Kasumi-1 (cell line): ENCODE measurements at places on chromosomes 12 and 14.

DNA sequence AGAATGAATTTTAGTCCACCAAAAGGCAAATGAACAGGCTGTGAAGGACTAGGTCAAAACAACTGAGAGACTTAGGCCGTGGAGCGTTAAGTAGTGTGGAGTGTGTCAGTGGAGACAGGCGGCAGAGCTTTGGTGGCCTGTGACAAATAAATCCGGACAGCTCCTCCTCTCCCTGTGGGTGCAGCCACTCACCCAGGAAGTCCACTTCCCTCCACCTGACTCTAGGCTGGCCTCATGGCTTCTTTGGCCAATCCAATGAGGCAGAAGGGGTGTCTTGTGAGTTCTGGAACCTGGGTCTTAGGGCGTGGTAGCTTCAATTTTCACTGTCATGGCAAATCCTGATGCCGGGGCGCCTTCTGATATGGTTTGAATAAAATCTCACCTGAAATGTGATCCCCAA lies 180.9 kb upstream of the C14orf180 start:
- no peak for DNase-seq

DNA sequence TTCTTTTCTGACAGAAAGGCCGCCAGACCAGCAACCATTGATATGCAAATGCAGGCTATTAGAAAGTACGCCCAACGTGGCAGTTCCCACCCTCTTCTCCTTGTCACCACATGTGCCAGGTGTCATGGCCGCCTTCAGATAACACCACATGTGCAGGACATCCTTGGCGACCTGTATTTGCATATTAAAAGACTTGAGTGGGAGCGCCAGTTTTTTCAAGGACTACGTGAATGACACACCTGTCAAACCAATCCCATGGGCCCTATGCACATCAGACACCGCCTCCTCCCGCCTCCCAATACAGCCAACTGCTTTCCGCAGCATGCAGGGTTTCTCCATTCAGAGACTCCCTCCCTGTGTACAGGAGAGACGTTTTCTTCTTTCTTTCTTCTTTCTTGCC lies 318.6 kb upstream of the FAR2 start:
- DNase-seq: no peak

DNA sequence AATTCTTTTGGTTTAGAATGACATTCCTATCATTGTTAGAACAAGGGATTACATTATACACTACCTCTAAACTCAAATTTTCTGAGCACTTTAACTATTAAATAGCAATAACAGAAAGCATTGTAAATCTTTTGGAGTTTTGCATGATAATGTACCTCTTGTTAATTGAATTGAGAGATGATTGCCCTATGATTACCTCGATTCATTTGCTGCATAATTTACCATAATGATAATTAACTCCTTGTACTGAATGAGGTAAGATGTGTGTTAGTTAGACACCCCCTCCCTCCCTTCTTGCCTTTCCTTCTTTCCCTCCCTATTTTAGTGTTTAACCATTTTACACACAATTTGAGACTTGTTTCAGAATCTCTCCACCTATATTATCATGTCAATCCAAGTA lies 469.2 kb downstream of the DIO2 start:
- DNase-seq: no peak

DNA sequence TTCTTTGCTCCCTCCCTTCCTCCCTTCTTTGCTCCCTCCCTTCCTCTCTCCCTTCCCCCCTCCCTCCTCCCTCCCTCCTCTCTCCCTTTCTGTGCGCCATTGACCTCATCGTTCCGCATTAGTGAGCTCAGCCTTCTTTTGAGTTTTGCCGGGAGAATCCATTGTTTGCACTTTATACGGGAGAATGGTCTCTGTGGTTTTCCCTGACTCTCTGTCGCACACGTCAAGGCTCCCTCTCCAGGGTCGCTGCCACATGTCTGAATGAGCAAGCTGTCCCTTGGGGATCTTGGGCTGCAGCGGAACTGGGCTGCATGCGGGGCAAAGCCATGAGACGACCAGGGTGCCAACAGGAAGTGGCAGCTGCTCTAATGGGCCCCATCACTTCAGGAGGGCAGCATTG lies 118.5 kb downstream of the GLT1D1 start:
- DNase-seq: no peak

DNA sequence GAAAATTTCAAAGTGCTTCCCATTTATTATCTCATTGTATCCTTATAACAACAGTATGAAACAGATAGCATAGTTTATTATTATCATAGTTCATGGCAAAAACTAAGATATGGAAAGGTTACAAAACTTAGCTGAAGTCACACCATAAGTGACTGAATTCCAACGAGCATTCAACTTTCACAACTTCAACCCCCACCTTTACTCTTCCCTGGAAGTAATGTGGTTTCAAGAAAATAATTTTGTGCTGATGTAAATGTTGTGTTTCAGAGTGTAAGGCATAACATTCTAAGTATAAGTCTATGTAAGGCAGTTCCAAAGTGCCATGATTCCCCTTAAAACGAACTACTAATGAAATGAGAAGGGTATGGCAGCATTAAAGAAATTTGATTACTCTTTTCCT lies 454.5 kb downstream of the BCAT1 start:
- no peak for DNase-seq

- DNase-seq: peak; percentile 54
These were observed 43.0 kb downstream of the EVL start for GRCh38 chr14:100108042-100108825.

- no peak for DNase-seq
These were observed 8.6 kb downstream of the CAPRIN2 start for GRCh38 chr12:30746190-30746589.

DNA sequence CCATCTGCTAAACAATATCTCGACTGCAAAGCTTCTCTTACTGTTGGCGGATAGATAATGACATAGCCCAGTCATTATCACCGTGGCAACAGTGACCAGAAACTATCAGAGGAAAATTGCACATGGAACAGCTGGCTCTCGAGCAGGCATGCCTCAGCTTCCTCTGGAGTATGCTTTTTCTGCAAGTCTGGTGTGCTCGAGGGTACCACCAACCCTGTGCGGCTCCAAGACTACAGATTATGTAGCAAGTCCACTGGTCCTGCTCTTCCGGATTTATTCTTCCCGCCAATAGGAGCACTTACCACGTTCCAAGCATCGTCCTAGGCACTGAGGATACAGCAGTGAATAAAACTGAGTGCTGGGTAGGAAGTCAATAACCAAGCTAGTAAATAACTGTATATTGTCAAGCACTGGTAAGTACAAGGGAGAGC lies 1.4 kb upstream of the GLRX5 start:
- peak; percentile 75 for DNase-seq

- no peak for DNase-seq
These were observed 41.0 kb downstream of the ZCRB1 start for GRCh38 chr12:42284876-42285275.

DNA sequence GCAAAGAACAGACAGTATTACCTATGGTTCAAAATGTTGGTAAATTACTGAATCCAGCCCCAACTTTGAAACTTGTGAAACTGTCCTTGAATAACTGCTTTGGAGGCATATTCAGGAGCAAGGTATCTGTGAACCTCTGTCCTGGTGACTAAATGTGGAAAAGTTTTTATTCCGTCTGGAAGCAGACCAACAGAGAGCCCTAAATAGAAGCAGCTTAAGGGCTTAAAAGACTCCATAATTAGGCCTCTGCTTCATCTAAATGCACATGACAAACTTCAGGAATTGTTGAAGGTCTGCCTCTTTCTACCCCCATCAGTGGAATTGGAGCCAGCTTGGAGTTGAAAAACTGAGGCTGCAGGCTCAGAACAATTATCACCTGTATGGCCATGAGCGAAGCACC lies 276.5 kb downstream of the KCNH5 start:
- no peak for DNase-seq

- DNase-seq: no peak
These were observed 910.4 kb downstream of the VRK1 start for GRCh38 chr14:97707603-97708002.

GRCh38 chr14:23137813-23138535 lies 18.9 kb upstream of the CEBPE start:
- DNase-seq: no peak

DNA sequence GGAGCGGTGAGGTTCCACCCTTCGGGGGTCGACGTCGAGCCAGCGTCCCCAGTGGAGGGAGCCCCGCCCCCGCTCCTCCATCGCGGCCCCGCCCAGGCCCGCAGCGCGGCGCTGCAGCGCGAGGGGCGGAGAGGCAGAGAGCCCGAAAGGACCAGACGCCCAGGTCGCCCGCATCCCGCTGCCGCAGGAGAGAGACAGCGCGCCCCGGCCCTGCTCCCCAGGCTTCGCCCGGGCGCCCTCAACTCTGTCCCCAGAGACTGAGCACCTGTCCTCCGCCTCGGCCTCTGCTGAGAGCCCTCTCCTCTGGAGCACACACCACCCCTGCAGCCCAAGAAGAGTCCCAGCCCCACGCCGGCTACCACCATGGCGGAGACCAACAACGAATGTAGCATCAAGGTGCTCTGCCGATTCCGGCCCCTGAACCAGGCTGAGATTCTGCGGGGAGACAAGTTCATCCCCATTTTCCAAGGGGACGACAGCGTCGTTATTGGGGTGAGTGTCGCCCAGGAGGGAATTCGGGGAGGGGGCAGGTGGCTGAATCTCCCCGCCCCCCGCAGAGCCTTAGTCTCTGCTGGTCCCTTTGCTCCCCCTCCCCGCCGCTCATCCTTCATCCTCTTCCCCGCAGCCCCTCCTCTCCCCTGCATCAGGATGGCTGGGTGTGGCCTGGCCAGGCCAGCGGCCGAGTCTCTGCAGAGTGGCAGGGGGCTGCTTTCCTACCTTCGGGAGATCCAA lies at the start of gene KIF5A:
KIF5A (plus strand) TSS at position 136 of the 732 bp plus-strand sequence; CDS start at position 364, 228 bp downstream.
- no peak for DNase-seq

GRCh38 chr14:105107781-105108515 lies 42.7 kb upstream of the GPR132 start:
- DNase-seq: no peak

- no peak for DNase-seq
These were observed 3.5 kb downstream of the KICS2 start for GRCh38 chr12:64218597-64218996.

DNA sequence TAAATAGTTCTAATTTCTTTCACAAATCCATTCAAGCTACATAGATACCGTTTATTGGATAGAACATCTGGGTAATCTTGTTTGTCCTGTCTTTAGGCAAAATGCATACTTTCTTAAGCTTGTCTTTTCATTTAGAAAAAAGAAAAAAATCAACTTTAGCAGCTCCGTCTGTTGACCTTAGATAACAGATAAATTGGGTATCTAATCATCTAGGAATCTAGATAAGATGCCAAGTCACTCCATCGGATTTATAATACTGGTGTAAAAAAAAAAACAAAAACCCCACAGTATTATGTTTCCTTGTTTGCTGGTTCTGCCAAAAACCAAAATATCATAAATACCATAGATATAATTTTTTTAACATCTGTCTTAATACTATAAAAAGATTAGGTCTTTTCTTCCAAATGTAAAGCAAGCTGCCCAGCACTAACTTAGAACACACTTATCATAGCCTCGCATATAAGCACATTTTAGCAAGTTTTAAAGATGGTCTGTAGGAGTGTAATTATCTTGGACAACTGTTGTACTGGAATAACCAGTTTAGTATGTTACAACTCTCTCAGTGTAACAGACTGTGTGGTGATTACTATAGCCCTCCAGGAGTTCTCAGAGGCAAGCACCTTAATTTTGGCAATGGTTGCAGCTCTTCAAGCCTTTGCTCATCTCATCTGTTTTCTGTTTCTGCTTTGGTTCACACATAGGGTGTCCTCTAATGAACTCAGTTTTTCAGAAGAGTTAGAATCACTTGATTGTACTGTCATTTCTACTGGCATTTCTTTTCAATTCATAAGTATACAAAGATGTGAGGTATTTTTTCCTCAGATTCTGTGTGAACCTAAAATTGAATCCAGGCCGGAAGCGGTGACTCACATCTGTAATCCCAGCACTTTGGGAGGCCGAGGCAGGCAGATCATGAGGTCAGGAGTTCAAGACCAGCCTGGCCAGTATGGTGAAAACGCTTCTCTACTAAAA lies 83.1 kb downstream of the ANO6 start:
- no peak for DNase-seq

DNA sequence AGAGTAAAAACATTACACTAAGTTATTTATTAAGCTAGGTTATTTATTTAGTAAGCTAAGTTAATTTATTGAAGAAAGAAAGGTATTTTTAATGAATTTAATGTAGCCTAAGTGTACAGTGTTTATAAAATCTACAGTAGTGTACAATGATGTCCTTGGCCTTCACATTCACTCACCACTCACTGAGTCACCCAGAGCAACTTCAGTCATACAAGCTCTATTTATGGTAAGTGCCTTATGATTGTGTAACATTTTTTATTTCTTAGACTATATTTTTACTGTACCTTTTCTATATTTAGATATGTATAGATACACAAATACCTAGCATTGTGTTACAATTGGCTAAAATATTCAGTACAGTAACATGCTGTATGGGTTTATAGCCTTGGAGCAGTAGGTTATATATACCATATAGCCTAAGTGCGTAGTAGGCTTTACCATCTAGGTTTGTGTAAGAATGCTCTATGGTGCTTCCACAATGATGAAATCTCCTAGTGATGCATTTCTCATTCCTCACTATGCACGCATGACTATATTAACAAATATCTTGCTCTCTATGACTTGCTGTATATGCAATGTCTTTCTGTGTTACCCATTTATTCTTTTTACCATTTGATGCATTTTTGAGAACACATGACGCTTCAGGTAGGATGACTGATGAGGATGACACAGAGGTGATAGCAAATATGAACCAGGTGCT lies 309.6 kb upstream of the ATXN7L3B start:
- DNase-seq: no peak

DNA sequence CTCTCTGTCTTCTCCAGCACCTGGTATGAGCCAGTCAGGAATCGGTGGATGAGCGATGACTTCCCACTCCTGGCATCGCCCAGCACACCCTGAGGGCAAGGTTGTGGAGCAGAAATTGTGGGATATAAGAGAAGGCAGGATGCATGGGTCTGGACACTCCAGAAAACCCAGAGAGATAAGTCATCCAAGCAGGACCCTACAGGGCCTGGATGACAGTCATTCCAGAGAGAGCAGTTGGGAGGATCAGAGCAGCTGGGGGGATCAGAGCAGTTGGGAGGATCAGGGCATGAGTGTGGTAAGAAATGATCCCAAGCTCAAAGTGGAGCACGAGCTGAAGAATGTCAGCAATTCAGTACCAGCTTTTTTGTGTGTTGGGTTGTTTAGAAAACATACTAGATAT lies 4.0 kb downstream of the AGAP2 start:
- DNase-seq: no peak

DNA sequence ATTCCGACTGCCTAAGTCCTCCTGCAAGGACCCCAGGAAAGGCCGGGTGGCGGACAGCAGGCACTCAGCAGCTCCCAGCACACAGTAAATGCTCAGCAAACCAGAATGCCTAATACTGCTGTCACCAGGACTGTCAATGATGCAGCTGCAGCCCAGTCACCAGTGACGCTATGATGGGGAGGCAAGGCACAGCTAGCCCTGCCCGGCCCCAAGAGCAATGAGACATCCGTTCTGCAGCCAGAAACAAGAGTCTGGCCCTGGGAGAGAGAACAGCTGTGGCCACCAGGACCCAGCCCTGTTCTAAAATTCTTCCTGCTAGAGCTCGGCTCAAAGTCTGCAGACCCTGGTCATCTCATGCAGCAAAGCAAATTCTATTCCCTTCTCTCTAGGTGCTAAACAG lies 69.8 kb downstream of the NCOR2 start:
- no peak for DNase-seq

GRCh38 chr14:61342486-61342885 lies 21.1 kb downstream of the PRKCH start:
- no peak for DNase-seq

- peak; percentile 19 for DNase-seq
These were observed 21.3 kb downstream of the NAA25 start for GRCh38 chr12:112087055-112087850.
